ENCODE measurements at places on chromosomes 12 and 14.
A peak's percentile ranks its signal among the peaks of the same experiment; 100 is the strongest.

DNA sequence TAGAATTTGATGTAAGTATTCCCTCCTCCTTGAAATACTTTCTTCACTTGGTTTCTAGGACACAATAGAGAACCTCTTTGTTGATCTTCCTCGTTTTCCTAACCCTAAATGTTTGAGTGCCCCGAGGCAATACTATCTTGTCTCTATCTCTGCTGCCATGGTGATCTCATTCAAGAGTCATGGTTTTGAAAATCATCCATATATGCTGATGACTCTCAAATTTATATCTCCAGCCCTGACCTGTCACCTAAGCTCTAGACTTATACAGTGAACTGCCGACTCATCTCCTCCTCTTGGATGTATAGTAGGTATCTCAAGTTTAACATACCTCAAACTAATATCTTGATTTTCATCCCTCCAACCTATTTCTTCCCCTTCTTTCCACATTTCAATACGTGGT, 71.4 kb downstream of the RIC8B start:
- no peak for DNase-seq

DNA sequence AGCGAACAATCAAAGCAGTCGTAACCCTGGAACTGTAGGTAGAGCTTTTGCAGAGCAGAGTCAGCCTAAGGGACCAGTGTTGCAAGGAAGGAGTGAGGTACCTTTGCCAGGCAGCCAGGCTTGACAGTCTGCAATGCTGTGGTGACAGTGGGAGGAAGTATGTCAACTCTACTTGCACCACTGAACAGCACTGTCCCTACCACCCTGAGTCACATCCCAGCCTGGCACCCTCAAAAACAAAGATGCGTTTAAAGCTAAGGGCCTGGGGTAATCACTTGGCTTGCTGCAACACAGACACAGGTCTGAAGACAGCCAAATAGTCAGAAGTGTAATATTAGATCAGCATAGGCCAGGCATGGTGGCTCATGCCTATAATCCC, 141.9 kb downstream of the DPF3 start:
- no peak for DNase-seq

- no peak for DNase-seq
These were observed 719.2 kb downstream of the MED13L start for GRCh38 chr12:115558281-115558680.

GRCh38 chr12:76685246-76685678, 78.7 kb upstream of the ZDHHC17 start:
- peak; percentile 62 for DNase-seq

GRCh38 chr14:101118233-101118632, 214.7 kb upstream of the RTL1 start:
- DNase-seq: no peak

GRCh38 chr12:70543444-70543843, 93.8 kb downstream of the PTPRB start:
- peak; percentile 51 for DNase-seq

- no peak for DNase-seq
These were observed 25.3 kb upstream of the TCL1B start for GRCh38 chr14:95660651-95661515.

DNA sequence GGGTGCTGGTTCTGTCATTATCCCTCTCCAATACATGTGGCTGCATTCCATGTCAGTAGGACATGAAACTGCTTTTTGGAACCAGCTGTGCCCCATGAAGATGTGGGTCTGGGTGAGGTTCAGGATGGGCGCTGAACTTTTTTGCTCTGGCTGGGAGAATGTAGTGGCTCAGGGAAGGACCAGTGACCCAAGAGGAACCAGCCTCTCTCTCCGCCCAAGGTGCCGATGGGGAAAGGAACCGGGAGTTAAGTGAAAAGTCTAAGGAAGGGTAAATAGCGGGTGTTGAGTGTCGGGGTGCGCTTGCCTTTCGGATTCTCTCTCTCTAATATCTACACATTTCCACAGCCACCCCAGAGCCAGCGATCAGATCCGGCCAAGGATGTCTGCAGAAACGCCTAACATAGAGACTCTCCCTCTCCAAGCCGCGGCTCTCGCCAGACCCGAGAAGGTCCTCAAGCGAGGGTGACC, 7.8 kb downstream of the ARHGEF25 start:
- no peak for DNase-seq

GRCh38 chr12:101858361-101858760, 19.0 kb upstream of the DRAM1 start:
- DNase-seq: no peak

- no peak for DNase-seq
These were observed 754 bp downstream of the ACSS3 start for GRCh38 chr12:81078469-81079196.

DNA sequence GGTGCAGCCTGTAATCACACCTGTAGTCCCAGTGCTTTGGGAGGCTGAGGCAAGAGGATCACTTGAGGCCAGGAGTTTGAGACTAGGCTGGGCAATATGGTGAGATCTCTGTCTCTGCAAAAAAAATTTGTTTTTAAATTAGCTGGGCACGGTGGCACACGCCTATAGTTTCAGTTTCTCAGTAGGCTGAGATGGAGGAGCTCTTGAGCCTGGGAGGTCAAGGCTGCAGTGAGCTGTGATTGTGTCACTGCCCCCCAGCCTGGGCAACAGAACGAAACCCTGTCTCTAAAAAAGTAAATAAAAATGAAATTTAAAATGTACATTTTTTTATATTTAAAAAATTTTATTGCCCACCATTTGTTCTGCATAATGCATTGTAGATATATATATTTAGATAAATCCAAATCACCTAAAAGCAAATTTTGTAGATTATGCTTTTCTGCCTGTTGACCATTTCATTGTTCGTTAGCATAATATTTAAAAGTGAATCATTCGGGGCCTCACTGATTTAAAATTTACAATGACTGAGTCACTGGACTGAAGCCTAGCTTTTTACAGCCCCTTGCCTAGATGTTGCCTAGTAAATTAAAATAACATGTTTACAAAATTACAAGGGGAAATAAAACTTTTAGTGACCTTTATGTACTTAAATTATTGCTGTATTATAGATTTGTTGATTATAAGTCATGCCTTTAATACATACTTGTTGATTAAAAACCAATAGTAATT, 87.9 kb downstream of the USP15 start:
- no peak for DNase-seq

GRCh38 chr12:79857675-79858074, 77.2 kb downstream of the PPP1R12A start:
- DNase-seq: no peak
